Neuronal stem cell (in vitro differentiated cells): ENCODE measurements at places on chromosomes 3 and 15.

DNA sequence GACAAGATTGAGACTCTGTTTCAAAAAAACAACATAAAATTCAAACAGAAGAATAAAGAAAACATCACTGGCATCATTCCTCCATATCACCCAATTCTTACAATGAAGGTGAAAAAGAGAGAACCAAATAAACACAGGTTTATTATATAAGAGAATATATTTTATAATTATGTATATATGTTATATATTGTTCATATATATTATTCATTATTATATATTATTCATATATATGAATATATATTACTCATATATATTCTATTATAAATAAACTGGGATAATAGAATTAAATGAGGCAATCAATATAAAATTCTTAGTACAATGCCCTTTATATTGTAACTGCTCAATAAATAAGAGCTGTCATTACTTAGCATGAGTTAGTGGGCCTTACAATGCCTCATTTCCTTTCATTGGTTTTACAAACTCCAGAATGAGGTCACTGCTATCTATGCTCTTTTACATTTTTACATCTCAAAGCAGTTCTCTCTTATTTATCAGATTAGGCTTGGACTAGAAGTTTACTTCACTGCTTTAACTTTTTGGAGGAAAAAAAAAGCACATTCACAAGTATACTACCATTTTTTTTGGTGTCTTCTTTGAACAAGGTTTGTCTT lies 135.5 kb upstream of the TTC14 start:
- no peak for DNase-seq

GRCh38 chr3:50612970-50613846 lies 1.6 kb upstream of the CISH start:
- DNase-seq = no peak

- DNase-seq = no peak
Measured at GRCh38 chr3:182983876-182984275, 3.5 kb upstream of the DCUN1D1 start.

- no peak for DNase-seq
Measured at GRCh38 chr15:63560741-63561448, 36.3 kb upstream of the FBXL22 start.

- DNase-seq = no peak
Measured at GRCh38 chr15:77014132-77015081, 19.5 kb downstream of the PSTPIP1 start.

- no peak for DNase-seq
Measured at GRCh38 chr15:84143753-84144314, 91.7 kb upstream of the GOLGA6L4 start.

DNA sequence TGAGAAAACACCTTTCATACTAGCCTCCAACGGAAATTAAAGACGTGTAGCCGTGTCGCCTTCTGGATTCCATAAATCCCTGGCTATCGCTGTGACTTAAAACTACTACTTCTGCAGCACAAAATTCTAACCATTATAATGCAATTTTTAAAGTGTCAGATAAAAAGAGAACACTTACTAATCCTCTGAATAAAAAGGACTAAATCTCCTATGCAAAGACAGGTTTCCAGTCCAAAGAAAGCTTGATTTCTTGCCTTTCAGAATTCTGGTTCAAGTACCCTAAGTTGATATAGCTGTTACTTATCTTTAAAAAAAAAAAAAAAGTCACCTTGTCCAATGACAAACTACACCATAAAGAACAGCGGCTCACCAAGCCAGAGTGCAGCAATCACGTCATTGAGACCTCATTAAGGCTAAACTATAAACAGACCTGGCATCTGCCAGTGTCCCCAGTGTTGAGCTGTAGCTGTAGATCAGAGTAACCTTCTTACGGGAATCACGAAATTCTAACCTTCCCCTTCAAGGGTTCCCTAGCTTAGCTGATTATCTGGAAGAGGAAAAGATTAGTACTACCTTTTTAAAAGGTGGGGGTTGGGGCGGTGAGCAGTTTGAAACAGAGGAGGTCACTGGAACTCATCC lies 2.2 kb downstream of the ABCC5 start:
- no peak for DNase-seq

- peak; percentile 71 for DNase-seq
Measured at GRCh38 chr15:55588070-55588814, at the start of gene PYGO1. Gene PYGO1, minus strand, starts transcription at chr15:55588345. Its CDS starts 462 bp downstream, at chr15:55587883.
